CD14-positive monocyte (primary cell): ENCODE measurements at places on chromosomes 7 and 10.
A peak's percentile ranks its signal among the peaks of the same experiment; 100 is the strongest.

GRCh38 chr10:79087721-79088120 lies 19.0 kb downstream of the ZMIZ1 start:
- DNase-seq: no peak

DNA sequence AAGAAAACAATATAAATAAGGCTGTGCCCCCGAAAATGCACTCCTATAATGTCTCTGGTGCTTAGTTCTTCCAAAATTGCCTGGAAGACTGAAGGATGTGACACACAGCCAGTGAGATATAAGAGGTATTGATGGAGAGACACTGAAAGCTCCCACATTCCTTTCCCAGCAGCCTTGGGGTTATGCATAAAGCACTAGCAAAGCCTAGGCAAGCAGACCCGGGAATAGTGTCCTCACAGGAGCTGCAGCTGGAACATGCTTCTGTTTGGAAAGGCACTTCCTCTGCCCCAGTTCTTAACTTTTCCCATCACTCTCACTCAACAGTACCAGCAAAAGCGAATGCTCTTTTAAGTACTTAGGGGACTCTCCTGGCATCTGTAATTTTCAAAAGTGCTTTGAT lies 178.0 kb downstream of the AMPH start:
- DNase-seq: no peak

DNA sequence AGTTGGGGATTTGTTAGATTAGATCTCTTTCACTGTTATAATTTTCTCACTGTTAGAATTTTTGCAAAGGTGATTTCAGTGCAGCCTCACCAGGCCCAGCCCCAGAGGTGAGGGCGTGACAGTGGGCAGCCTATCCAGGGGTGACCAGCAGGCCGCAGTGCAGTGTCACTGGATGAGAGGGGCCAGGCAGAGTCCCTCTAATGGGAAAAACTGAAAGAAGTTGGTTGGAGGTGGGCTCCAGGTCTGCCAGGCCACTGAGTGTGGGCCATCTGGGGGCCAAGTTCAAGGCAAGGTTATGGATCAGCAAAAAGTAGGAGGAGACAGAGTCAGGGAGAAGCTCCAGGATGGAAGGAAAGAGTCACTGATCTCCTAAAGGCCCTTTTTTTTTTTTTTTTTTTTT lies 90.5 kb upstream of the SDK1 start:
- DNase-seq: no peak

DNA sequence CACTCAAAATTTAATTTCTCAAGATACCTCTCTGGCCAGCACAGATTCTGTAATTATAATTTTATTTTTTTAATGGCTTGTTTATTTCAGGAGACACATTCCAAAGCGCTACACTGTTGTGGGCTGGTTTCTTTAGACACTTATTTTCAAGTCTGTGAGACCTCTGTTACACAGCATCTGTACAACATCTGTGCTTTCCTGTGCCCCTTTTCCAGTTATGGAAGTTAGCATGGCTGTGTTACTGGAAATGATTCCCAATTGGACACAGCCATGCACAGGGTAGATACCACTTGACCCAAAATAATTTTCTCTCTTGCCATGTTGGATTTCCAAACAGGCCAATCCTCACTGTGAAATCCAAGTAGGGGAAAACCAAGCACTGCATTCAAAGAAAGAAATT lies 172.3 kb upstream of the ADCY1 start:
- DNase-seq: no peak

GRCh38 chr10:112951359-112952281 lies 1.6 kb downstream of the TCF7L2 start:
- peak; percentile 73 for DNase-seq

GRCh38 chr7:94069162-94069739 lies 65.1 kb upstream of the BET1 start:
- no peak for DNase-seq

- DNase-seq: no peak
Measured at GRCh38 chr7:94452239-94452638, 57.4 kb upstream of the CASD1 start.

DNA sequence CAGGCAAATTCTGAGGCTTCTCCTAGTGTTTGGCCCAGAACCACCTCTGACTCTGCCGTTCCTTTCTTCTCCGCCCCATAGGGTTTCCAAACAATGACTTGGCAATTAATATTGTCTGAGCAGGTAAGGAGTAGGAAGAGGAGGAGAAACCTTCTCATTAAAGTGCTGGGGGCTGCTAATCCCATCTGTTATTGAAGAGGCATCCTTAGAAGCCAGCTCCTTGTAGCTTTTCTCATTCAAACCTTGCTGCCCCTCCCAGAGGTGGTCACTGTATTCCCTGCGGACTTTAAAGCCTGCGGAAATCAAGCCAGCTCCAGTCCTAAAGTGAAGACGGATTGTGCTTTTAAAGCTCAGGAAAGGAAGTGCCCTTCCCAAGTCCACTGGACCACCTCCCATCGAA lies 1.4 kb upstream of the NKX1-2 start:
- DNase-seq: no peak

DNA sequence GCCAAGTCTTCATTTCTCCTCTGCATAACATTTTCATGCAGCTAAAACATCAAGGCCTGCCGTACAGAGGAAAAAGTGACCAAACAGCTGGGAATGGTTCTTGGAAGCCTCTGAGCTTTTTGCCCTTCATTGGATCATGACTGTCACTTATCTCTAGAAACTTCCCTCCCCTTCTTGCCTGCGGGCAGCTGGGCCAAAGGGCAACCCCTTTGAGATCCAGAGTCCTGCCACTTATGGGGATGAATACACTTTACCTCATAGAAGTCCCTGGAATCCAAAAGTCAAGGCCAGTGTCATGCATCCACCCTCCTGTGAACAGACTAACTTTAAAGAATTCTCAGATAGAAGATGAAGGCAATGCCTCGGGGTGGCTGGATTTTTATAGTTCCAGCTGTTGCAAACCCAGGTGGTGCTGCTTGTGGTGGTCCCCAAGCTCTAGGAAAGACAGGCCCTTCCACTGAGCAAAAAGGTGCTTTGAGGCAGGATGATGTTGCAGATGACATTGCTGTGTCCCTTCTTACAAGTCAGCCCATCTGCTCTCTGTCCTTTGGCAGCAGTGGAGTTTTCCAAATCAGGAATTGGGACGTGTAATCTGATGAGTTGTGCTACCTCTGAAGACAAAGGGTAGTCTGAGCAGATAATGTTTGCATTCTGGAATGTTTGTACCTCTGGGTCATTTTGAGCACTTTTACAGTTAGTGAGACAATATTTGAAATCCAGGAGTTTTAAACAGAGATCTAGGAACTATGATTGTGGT lies 64.2 kb downstream of the LRMDA start:
- no peak for DNase-seq

DNA sequence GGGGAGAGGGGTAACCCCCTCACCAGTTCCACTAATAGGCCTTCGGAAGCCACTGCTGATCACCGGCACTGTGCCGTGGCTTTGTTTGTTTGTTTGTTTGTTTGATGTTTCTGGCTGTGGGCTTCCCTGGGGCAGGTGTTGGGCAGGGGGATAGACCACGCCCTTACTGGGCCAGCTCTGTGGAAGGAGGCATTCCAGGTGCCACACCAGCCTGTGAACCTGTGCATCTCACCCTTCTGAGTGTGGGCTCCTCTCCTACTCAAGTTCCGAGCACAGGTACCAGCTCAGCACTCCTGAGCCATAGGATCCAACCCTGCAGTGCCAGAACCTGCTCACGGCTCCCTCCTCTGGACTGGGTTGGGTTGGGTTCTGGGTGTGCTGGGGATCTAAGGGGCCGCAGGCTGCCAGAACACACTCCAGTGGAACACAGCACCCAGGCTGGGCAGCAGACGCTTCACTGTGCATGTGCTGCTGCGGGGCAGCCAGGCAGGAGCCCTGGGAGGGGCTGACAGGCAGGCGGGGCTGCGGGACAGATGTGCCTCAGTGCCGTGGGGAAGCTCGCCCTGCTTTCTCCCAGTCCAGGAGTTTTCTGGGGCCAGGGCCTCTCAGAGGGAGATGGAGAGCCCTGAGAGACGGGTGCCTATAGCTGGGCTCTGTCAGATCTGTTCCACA lies 1053.9 kb downstream of the CNTNAP2 start:
- DNase-seq: no peak

GRCh38 chr7:46600340-46600739 lies 679.3 kb upstream of the IGFBP3 start:
- DNase-seq: no peak

DNA sequence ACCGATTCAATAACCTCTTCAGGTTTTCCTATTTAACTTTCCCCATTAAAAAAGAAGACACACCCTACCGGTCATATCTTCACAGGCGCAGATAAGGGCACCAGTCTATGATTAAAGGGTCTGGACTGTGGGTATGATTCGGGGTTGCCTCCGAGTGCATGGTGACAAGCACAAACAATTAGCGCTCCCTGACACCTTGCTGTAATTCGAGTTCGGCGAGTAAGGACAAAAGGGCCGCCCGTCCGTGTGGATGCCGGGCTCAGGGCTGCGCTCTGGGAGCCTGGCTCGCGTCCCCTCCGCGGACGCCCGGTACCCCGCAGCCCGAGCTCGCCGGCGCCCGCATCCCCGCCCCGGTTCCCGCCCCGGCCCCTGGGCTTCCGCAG lies 111.9 kb upstream of the RHEB start:
- DNase-seq: no peak

DNA sequence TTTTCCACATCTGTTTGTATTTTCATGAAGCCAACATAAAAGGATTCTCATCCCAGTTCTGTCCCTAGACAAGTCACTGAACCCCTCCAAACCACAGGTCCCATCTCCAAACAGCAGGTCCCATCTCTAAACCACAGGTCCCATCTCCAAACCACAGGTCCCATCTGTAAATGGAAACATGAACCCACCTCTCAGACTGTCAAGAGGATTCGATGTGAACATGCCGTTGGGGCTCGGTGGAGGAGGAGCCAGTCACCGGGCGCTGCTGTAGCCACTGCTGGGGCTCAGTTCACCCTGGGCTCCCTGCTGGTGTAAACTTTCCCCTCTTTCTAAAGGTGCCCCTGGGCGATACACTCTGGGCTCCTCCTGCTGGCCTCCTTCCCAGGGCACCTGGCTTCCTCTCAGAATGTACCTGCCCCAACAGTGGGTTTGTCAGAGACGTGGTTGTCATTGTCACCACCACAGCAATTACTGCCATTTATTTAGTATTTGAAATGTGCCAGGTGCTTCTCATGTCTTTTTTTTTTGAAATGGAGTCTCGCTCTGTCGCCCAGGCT lies 13.0 kb downstream of the LHPP start:
- no peak for DNase-seq

- no peak for DNase-seq
Measured at GRCh38 chr7:151226560-151226874, 488 bp downstream of the ABCF2 start.

- DNase-seq: no peak
Measured at GRCh38 chr10:80281292-80281691, 8.2 kb downstream of the MAT1A start.

GRCh38 chr7:14691597-14692203 lies 210.9 kb downstream of the DGKB start:
- peak; percentile 13 for DNase-seq

- no peak for DNase-seq
Measured at GRCh38 chr10:29237786-29238185, 51.1 kb upstream of the LYZL1 start.

DNA sequence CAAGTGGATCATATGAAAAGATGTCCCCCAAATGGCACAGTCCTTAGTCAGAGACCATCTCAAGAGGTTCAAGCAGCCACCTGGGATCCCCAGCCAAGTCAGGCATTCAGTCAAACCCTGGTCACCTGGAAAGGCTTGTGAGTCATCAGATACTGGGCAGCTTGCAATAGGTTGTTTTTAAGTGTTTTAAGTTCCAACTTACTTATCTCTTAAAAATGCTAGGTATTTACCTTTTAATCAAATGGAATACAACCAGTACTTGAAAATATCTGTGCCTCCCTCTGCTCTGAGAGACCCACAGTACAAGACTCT lies 262.2 kb downstream of the WDR11 start:
- no peak for DNase-seq

GRCh38 chr10:69959911-69960310 lies 92.7 kb upstream of the MACROH2A2 start:
- DNase-seq: peak; percentile 76

DNA sequence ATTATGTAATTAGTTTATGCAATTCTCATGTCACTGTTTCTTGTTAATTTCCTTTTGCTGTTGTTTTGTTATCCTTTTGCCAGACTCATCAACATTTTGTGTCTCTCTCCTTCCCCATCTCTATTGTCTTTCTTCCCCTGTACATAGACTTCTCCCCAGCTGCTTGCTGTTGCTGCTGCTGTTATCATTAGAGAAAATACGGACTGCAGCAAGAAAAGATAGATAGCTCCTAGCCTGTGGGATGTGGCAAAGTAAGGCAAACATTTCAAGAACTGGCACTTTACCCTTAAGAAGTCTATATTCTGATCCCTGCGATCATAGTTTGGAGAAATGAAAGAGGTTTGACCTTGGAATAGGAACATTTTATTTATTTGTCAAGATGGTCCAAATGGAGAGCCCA lies 162.2 kb downstream of the AOAH start:
- DNase-seq: no peak

GRCh38 chr10:89649051-89649450 lies 4.0 kb upstream of the PANK1 start:
- DNase-seq: no peak

DNA sequence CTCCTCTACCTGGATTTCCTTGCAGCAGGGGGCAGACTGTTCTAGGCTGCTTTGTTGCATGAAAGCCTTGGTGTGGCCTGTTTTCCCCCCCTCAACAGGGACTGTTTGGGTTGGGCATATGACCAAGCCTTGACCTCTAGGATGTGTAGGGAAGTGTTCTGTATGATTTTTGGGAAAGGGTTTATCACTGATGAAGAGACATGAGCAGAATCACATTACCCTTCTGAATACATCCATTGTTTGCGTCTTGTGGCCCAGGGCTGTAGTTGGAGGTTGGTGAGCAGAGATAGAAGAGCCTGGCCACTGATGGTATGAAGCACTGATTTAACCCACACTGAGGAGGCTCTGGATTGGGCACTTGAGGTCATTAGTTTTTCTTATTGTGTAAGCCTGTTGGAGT lies 26.6 kb downstream of the ZNF12 start:
- no peak for DNase-seq

- no peak for DNase-seq
Measured at GRCh38 chr7:76392531-76393115, 16.9 kb downstream of the SSC4D start.

DNA sequence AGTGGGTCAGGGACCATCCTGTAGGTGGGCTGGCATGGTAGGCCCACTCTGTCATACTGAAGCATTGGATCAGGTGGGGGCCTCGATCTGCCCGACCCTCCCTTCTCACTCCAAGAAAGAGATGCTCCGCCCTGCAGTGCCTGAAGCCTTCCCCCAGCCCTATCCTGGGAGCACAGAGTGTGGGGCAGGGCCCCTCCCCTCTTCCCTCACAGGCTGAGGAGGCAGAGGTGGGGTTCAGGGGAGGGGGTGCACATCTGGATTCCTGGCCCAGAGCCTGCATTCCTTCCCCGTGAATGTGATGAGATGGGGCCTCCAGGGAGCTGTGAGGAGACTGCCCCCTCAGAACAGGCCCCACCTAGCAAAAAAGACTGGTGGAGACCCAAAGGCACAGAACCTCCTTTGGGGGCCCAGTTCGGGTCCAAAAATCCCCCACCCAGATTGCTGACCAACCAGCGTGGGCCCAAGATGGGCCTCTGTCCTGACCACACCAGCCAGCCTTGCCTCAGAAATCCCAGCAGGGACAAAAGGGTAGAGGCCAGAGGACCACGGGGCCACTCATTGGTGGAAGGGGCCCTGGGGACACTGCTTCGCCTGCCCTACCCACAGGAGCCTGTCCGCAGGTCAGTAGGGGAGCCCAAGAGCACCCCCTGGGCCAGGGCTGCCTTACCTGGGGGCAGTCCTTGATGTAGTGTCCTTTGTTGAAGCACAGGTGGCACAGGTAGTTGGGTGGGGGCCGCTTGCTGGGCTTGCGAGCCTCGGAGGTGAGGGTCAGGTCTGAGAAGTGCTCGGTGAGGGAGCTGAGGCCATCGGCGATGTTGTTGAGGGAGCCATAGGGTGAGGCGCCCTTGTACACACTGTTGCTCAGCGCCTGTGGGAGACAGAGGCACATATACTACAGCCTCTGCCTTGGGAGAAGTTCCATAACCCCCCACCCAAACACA lies 13.3 kb downstream of the ZCCHC24 start:
- DNase-seq: no peak
